ENCODE measurements at places on chromosomes 13 and 19.

DNA sequence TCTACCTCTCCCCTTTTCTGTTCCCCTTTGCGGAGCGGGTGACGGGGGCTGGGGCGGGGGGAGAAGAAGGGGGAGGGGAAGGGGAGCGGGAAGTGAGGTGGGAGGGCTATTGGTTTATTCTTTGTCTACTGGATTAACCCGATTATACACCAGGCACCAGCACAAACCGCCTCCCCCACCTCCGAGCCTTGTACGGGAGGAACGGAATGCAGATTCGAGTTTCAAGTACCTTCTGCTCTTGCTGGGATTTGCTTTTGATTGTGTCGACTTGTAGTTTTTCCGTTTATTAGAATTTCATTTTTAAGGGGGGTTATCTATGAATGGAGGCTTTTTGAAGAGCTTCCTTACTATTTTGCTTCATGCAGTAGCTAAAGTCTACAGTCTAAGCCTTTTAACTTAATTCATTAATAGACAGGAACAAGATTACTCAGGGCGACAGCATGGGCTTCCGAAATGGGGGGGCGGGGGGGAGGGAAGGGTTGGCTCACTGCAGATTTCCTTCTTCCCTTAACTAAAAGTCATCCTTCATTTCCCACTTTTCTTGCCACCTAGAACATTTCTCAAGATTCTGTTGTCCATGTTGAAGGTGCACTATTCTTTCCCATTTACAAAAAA lies 937 bp upstream of the SPRY2 start:
- DNase-seq, result peak; percentile 56

DNA sequence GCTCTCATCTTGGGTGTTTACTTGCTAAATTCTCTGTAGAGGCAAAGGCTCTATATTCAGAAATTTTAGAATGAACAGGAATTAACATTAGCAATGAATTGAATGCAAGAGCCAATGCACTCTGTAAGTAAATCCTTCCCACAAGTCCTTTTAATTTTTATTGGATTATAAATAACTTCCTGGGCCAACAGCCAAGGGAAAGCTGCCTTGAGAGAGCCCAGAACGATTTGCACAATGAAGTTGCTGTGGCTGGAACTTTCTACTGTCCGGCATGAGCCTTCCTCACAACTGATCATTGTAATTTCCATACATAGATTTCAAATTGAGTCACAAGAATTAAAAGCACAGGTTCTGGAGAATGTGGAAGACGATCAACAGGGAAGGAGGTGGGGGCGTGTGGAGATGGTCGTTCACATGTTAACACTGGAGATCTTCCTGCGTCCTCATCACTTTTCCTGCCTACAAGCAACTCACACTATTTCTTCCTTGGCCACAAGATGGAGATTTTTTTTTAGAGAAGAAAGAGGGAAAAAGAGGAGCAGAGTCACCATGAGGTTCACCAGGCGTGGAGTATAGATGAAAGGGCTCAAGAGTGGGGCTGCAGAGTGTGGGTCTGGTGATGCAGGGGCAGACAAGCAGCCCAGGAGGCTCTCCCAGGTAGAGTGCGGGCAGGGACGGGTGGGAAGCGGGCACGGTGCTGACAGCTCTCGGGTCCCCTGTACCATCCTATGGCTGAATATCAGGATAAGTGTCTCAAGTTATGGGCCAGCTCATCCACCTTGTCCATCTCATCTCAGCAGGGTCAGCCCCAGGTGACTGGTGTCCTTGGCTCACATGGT lies 110.7 kb downstream of the SOX1 start:
- peak; percentile 47 for DNase-seq

GRCh38 chr19:35879770-35880317 lies 11.5 kb downstream of the APLP1 start:
- DNase-seq, result no peak

GRCh38 chr13:27599845-27600553 lies 20.3 kb downstream of the LNX2 start:
- DNase-seq, result no peak

- DNase-seq, result no peak
These were observed 44.0 kb downstream of the FLT3 start for GRCh38 chr13:28056426-28056825.

GRCh38 chr19:7904074-7905020 lies 670 bp downstream of the MAP2K7 start:
- no peak for DNase-seq

DNA sequence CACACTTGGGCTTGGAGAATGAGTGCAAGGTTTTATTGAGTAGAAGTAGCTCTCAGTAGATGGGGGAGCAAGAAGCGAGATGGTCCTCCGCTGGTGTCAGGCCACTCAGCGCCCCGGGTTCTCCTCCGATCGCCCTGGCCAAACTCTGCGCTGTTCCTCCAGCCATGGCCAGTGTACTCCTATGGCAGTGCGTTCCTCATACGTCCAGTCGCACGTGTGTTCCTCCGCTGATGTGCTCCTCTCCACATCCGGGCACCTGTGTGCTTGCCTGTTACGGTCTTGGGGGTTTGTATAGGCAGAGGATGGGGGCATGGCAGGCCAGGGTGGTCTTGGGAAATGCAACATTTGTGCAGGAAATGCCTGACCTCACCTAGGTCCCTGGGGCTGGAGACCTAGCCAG lies 1899.4 kb downstream of the PCDH9 start:
- no peak for DNase-seq

DNA sequence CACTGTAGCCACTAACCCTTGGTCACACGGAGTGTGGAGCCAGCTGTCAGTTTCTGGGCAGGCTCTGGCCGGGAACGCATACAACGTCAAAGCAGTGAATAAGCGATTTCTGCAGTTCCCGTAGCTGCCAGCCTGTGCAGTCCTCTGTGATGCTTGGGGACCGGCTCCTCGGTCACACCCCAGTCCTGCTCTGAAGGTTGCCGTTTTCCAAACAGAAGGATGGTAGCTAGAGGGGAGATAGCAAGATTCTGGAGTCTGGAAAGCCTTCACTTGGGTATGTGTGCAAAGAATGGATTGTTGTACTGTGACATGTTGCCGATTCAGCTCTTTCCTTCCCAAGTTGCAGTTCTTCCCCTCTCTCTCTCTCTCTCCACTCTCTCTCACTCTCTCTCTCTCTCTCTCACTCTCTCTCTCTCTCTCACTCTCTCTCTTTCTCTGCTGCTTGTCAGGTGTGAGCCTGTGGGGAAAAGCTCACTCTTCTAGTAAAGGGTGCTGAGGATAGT lies 38.7 kb upstream of the C1QTNF9 start:
- no peak for DNase-seq

DNA sequence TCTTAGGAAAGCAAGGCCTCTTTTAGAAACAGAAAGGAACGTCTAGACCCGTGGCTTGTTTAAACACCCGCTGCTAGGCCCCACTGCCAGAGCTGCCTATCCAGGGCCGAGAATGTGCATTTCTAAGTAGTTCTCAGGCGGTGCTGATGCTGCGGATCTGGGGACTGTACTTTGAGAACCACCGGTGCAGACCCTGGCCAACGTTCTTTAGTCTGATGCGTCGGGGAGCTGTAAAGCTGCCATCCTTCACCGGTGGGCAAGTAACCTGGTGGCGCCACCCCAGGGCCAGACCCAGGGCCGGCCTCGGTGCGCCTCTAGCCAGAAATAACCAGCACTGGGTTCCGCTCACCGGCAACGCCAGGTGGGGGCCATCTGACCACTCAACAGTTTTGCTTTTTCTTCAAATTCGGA lies 47.1 kb downstream of the TGDS start:
- peak; percentile 33 for DNase-seq

- DNase-seq, result no peak
These were observed 40.4 kb upstream of the C13orf42 start for GRCh38 chr13:51151463-51151862.

- DNase-seq, result no peak
These were observed 1.1 kb upstream of the PSMC4 start for GRCh38 chr19:39969681-39970424.

- no peak for DNase-seq
These were observed 19.5 kb downstream of the MAN2B1 start for GRCh38 chr19:12647047-12647446.

DNA sequence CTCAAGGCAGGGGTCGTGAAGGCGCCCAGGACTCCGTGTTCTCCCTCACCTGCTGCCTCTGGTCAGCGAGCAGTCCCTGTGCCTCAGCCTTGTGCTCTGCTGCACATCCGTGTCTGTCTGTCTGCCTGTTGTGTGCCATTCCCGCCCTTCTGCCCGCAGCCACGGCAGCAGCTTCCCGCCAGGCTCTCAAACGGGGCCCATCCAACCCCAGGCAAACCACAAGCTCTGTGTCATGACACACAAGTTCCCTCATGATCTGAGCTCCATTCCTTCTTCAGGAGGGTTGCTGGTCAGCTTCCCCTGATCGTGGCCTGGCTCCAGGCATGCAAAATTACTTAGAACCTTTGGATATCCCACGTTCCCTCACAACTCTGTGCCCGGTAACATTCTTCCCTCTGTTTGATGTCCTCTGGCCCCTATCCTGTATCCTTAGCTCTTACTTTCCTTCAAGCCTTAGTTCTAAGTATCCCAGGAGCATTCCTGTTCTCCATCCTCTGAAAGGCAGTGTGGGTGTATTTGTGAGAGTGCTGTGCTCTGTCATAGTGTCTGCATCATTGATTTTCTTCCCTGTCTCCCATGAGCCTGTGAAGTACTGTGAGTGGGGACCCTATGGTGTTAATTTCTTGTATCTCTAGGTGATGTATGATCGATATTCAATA lies 3.2 kb downstream of the GPR183 start:
- no peak for DNase-seq

- peak; percentile 1 for DNase-seq
These were observed 679 bp upstream of the CDADC1 start for GRCh38 chr13:49246850-49247642.

DNA sequence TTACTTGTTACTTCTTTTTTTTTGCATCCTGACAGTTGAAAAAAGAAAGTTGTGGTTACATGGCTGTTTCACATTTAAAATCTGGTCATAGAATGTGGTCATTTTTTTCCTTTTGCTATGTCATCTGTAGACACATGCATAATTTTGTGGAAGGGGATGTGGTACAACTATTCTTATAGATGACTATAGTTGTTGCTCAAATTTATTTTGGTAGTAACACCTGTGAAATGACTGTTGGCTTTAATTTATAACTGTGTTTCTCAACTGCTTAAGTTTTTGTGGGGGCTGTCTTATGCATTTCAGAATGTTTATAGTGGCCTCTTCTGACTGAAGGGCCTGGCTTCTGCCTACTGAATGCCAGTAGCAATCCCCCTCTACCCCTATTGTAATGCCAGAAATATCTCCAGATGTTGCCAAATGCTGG lies 130.5 kb downstream of the PAN3 start:
- no peak for DNase-seq

DNA sequence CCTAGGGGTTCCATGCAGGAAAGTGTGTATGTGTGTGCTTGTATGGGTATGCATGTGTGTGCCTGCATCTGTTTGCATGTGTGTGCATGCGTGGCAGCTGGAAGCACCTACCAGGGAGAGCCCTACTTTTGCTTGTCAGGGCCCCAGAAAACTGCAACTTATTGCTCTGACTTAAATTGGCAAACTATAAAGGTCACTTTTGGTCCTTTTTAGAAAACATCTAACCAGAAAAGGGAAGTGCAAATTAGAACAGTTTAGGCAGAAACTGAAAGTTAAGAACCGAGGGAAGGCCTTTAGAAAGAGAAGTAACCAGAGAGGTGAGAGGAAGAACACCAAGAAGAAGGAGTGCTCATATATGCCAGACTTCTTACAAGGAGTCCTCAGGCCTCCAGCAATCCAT lies 32.5 kb downstream of the DLEU7 start:
- no peak for DNase-seq

DNA sequence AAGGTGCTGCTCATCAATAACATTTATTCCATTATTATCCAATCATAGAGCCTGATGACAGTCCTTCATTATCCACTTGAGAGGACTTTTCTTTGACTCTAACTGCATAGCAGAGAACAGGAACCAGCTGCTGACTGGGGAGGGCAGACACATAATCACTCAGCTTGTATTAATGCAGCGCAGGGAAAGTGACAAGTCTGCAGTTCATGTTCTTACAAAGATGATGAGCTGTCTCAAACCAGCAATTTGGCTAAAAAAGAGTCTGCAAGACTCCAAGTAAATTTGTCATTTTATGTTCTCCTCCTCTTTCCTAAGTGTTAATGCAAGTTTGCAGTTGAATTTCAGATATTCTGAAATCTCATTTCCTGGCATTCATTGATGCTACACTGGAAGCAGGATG lies 40.0 kb upstream of the CBY2 start:
- DNase-seq, result no peak

- DNase-seq, result no peak
These were observed 12.8 kb downstream of the MEDAG start for GRCh38 chr13:30918662-30919405.

- DNase-seq, result peak; percentile 36
These were observed 73.8 kb downstream of the MAP4K1 start for GRCh38 chr19:38543807-38544568.
